ENCODE measurements at places on chromosomes 3 and 15.

- DNase-seq = peak; percentile 46
Measured at GRCh38 chr3:129315223-129315997, 36.7 kb downstream of the HMCES start.

- no peak for DNase-seq
Measured at GRCh38 chr3:3927965-3928364, 128.7 kb downstream of the LRRN1 start.

- DNase-seq = no peak
Measured at GRCh38 chr3:188350961-188351360, 197.0 kb downstream of the LPP start.

- no peak for DNase-seq
Measured at GRCh38 chr3:131007782-131008181, 18.8 kb downstream of the ASTE1 start.
